ENCODE measurements at places on chromosomes 7 and 10.

- no peak for DNase-seq
These were observed 282.0 kb downstream of the SEC23IP start for GRCh38 chr10:120174491-120174890.

DNA sequence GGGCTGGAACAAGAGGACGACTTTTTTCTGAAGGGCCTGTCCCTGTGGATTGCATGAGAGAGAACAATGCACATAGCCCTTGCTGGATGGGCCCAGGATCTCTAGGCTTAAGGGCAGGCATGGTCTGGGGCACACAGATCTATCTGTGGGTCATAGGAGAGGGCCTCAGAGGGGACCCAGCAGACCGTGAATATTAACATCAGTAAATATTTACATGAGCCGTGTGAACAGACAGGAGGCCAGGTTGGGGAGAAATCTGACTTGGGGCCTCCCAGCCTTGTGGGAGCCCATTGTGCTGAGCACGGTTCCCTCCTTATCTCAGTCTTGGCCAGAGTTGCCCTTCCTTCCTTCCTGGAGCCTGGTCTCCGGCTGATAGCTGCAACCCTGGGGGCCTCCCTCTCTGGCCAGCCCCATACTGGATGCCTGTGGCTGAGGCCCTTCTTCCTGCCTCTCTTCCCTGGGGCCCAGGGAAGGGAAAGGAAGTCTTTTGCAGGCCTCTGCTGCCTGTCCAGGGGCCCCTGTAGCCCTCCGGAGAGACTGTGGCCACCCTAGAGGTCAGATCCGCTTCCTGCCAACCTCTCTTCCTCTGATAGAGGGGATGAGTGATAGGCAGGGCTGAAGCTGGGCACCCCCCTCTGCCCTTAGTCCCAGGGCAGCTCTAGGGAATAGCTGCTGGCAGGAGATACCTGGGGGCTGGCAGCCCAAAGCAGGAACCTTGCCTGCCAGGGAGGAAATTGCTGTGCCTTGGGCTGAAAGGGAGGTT lies 44.5 kb upstream of the TRIM8 start:
- no peak for DNase-seq

GRCh38 chr10:130802301-130802700 lies 509.2 kb downstream of the TCERG1L start:
- peak; percentile 9 for DNase-seq

DNA sequence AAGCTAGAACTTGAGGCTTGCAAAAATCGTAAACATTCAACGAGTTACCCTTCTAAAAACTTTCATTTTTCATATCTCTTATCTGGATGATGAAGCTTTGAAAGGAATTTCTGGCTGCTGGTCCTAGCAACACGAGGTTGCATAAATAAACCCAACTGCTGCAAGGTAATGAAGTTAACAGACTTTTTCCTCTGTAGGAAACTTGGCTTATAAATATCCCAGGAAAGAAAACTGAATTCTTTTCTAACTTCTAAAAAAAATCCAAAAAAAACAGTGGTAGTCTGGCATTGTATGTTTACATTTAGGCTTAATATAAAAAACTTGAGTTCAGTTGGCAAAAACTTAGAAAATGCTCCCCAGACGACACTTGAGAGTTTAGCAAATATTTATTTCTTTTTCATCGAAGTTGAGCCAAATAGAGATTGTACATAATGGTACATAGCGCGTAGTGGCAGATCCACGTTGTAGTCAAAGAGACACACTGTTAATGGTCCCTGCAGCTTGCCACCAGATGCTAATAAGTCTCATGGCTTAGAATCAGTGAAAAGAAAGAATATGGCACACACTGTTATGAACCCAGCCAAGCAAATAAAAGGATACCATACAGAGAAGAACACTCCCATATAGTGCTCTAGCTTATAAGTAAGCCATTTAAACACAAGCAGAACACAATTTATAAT lies 200.3 kb upstream of the PCLO start:
- no peak for DNase-seq

DNA sequence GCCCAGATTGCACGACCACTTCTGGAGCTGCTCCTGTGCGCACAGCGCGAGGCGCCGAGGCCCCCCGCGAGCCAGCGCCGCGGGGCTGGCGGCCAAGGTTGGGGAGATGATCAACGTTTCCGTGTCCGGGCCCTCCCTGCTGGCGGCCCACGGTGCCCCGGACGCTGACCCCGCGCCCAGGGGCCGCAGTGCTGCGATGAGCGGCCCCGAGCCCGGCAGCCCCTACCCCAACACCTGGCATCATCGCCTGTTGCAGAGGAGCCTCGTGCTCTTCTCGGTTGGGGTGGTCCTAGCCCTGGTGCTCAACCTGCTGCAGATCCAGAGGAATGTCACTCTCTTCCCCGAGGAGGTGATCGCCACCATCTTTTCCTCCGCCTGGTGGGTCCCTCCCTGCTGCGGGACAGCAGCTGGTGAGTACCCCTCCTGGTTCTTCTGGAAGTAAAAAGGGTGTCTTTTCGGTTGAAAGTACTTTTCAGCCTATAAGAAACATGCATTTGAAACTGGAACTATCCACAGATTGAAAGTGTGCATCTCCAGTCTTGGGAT lies 683 bp downstream of the INSIG1 start:
- DNase-seq, result peak; percentile 76

DNA sequence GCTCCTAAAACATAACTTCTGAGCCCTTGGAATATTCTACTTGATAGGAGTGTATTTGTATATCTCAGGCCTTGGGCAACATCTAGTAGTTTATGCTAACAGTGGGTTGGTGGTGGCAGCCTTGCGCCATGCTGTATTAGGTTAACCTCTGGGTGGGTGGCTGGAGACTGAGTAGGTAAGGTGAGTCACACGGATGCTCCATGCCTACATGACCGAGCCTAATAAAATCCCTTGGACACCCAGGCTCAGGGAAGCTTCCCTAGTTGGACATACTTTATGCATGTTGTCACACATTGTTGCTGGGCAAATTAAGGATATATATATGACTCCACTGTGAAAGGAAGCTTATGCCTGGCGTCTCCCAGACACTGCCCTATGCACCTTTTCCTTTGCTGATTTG lies 6.0 kb upstream of the DAGLB start:
- no peak for DNase-seq

- no peak for DNase-seq
These were observed 7.4 kb downstream of the ZNF365 start for GRCh38 chr10:62381385-62382102.

- no peak for DNase-seq
These were observed 55.5 kb upstream of the CABCOCO1 start for GRCh38 chr10:61606959-61607907.

- DNase-seq, result no peak
These were observed 52.6 kb downstream of the DPYSL4 start for GRCh38 chr10:132239126-132240031.

GRCh38 chr7:147510923-147511322 lies 1079.6 kb upstream of the C7orf33 start:
- no peak for DNase-seq

- DNase-seq, result no peak
These were observed 46.1 kb upstream of the ANLN start for GRCh38 chr7:36343548-36343947.

- no peak for DNase-seq
These were observed 76.7 kb upstream of the EN2 start for GRCh38 chr7:155380976-155381851.

GRCh38 chr10:124935946-124936345 lies 6.0 kb upstream of the ZRANB1 start:
- DNase-seq, result no peak

DNA sequence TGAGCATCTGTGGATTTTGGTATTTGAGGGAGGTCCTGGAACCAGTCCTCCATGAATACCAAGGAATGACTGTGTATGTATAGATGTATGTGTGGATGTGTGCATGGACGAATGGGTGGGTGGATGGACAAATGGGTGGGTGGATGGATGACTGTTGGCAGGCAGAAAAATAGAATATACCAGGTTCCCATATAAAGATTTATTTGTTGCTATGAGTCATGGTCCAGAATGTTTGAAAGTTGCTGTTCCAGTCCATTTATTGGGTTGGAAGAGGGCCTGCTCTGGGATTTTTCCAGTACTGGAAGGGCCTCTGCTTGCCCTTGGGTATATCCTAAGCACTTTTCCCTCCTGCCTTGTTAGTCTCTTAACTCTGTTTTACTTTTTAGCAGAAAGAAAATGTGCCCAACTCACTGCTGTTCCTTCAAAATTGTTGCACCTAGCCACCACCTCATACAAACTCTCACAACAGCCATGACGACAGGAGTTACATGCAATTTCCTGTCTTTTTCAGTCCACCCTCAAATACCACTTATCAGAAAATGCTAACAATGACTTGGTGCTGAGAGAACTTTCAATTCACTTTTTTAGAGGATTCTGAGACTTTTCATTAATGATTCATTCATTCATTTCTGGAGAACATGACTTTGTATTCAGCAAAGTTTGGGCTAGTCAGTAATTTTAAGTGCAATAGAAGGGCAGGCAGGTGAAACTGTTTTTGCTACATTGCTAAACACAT lies 108.1 kb downstream of the EEPD1 start:
- no peak for DNase-seq

- no peak for DNase-seq
These were observed 98.8 kb upstream of the BMPER start for GRCh38 chr7:33806298-33807154.

DNA sequence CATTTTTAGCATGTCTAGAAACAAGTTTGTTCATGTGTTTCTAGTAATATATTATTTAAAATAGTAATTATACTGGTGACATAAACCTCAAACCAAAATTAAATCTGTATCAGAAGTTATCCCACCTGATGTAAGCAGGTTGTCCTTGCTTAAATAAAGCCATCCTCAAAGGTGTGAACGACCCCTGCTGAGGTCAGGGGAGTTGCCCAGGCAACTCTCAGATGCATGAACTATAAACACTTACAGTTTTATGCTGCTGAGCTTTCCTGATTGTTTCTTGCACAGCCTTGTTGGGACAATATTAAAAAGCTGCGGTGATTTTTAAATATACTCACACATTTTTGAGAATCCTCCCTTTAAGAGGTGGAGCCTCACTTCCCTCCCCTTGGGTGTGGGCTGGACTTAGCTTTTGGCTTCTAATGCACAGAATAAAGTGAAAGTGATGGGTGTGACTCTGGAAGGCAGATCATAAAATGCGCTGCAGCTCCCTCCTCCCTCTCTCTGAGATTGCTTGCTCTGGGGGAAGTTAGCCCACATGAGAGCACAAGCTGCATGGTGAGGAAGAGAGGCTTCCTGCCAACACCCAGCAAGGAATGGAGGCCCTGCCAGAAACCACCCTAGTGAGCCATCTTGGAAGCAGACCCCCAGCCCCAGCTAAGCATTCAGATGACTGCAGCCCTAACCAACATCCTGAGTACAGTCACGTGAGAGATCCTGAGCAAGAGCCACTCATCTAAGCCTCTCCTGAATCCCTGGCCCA lies 152.7 kb downstream of the SKIDA1 start:
- peak; percentile 66 for DNase-seq

DNA sequence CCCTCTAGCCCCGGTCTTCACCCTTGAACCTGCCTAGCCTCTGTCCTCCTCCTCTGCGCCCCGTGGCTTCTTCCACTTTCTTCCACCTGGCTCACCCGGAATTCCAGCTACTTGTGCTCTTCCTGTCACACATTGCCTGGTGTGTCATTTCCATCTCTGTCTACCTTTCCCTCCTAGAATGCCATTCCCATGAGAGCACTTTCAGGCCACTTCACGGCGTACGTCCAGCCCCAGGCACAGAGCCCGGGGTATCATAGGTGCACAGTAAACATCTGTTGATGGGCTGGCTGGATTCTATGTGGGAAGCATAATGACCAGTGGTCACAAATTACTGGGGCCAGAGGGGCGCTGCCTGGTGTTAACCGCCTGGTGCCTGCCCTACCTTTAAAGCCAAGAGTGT lies 161.3 kb downstream of the CUX1 start:
- no peak for DNase-seq

GRCh38 chr10:97542169-97543024 lies 30.2 kb upstream of the ANKRD2 start:
- peak; percentile 80 for DNase-seq

- DNase-seq, result peak; percentile 91
These were observed at the start of gene STX1A for GRCh38 chr7:73718905-73719805. STX1A (minus strand) TSS chr7:73719669; CDS start chr7:73719631, 38 bp downstream.

DNA sequence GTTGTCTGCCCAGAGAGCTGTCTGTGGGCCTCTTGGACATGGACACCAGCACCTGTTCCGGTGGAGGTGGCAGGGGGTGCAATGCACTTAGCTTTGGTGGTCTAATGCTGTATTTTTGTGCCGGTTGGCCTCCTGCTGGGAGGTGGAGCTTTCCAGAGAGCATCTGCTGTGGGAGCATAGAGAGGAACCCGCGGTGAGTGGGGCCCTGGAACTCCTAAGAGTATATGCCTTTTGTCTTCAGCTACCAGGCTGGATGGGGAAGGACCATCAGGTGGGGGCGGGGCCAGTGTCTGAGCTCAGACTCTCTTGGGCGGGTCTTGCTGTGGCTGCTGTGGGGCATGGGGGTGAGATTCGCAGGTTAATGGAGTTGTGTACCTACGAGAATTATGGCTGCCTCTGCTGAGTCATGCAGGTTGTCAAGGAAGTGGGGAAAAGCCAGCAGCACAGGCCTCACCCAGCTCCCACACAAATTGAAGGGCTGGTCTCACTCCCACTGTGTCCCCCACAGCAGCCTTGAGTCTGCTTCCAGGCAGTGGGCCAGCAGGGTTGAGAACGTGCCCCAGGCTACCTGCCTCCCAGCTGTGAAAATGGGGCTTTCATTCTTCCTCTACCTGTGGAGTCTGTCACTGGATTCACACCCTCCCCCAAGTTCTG lies 29.0 kb downstream of the JAKMIP3 start:
- no peak for DNase-seq

DNA sequence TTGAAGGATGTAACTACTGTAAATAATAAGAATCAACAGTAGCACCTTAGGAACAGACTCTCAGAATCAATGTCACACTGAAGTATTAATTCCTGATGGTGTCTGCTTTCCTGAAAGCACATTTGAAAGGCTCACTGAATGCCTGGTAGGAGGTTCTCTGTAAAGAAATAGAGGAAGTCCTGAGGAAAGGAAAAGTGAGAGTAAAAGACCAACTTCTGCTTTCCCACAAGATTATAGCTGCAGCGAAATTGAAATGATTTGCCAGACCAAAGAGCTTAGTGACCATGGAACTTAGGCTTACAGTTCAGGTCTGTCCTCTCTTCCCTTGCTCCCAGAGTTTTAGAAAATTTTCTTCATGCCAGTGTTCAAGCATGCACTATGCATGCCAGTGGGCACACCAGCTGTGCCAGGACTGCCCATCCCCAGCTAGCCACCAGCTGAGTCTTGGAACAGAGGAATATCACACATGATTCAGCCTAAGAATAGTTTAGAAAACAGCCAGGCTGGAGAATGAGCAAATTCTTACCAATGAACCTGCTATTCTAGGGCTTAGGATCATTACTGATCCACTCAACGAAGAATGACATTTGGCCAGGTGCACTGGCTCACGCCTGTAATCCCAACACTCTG lies 123.2 kb downstream of the HERPUD2 start:
- no peak for DNase-seq

GRCh38 chr10:104735036-104735756 lies 94.1 kb downstream of the SORCS3 start:
- no peak for DNase-seq

GRCh38 chr10:58593008-58593407 lies 80.3 kb downstream of the BICC1 start:
- DNase-seq, result no peak

Data from activated effector memory CD4-positive, alpha-beta T cell treated with anti-CD3 and anti-CD28 coated beads, Interleukin-2, amount 50 U/mL, for 16 hours (primary cell).